CD4-positive, alpha-beta T cell treated with Interleukin-10 for 1 hour (primary cell): ENCODE measurements at places on chromosomes 1 and 21.

- no peak for DNase-seq
Observed at GRCh38 chr1:108521990-108522393, 37.9 kb upstream of the EEIG2 start.

DNA sequence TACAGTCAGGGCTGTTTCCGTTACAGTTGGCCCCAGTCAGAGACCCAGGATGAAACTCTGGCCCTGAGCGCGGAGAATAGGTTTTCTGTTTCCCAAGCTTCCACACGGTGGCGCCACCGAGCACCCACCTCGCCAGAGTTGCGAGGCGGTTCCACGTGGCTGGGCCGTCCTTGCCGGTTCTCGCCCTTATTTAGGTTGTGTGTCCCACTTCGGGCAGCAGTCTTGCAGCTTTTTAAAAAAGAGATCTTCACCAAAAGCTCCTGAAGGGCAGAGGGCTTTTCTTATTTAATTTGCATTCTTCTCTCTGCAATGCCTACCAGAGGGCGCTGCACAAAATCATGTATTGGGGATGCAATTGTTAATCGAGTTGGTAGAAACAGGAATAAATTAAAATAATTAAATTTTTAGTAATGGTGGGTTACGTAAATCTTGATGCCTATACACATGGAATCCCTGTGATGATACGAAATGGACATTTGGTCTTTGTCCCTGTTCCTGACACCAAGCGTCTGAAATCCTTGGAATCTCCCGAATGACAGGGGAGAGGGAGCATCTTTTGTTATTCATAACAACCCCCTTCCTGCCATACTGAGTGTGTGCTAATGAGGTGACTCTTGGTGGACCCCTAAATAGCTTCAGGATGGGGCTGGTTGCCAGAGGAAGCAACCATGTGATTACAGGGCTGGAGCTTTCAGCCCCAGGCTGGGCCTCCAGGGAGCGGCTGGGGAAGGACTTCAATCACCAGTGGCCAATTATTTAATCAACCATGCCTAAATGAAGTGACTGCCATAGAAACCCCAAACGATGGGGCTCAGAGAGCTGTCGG is 5.6 kb upstream of the S100A7 start:
- peak; percentile 58 for DNase-seq

- no peak for DNase-seq
Observed at GRCh38 chr1:20497506-20497905, 10.4 kb downstream of the MUL1 start.

- DNase-seq: no peak
Observed at GRCh38 chr1:43241413-43241836, 28.4 kb upstream of the TMEM125 start.
